ENCODE measurements at places on chromosomes 12 and 14.

DNA sequence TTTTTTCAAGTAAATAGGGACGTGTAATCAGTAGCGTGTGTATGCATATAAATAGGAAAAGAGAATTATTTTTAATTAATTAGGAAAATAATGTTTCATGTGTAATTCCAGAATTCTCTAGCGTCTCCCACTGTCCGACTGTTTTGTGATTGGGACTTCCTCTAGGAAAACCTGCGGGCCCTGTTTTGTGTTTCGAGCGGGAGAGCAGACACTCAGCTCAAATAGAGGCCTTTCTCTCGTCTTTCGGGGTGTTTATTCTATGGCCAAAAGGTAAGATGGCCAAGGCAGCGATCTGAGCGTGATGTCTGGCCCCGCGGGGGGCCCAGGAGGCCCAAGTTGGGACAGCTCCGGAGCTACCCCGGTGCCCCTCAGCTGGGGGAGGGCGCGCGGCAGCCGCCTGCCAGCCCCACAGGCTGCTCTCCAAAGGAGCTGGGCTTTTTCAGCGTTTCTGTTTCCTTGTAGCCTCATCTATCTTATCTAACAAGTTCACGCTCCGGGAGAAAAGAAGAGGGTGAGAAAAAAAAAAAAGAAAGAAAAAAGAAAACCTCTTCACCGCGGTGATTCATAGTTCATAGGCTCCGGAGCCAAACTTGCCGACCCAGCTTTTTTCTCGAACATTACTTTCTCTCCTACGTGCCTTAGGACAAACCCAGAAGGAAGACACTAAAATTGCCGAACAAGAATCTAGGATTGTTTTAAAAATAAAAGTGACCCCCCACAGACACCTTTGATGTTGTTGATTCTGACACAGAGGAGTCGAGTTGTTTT lies 7.5 kb upstream of the FOXG1 start:
- no peak for DNase-seq

DNA sequence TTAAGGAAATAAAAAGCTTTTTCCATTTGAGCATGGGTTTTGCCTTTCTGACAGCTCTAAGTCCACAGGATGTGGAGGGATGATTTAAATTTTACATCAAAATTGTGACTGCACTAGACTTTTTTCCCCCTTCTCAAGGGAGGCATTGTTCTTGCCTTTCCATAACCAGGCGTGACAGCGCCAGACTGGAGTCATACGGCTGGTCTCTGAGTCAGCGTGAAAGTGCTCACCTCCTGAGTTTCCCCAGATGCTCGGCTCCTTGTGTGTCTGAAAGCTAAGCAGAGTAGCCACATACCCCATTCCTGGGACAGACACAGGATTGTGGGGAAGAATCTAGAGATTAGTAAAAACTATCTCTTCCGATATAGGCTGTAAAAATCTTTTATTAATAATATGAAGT lies 43.1 kb downstream of the SOX5 start:
- DNase-seq, result no peak

DNA sequence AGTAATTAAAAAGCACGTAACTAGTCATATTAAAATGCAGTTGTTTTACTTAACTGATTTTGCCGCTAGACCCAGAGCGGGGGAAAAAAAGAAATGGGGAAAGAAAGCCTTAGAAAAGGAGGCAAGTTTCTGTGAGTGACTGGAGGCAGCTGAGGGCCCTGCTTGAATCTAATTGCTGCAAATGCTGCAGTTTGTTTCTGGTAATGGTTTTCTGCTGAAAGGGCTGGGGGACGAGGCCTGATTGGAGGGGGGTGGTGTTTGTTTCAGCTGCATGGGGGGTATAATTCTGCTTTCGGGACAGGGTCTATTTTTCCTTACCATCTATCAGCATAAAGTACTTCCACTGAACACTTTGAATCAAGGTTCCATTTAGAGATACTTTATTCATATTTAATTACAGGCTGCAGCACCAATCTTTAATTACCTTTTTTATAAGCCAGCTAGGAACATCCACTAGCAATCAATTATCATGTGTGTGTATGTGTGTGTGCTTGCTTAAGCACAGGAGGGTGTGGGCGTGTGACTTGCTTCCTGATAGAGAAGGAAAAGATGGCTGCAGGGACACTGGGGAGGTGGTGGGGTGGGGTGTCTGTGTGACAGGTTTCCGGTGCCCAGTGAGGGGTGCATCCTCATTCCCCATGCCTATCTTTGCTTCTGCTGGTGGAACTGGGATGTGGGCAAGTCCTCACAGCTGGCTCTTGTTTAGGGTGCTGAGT lies 83.4 kb downstream of the ADCK1 start:
- DNase-seq, result peak; percentile 25

- DNase-seq, result no peak
Observed at GRCh38 chr12:68521321-68521839, 89.3 kb upstream of the RAP1B start.

GRCh38 chr12:19749906-19750574 lies 310.7 kb downstream of the AEBP2 start:
- DNase-seq, result no peak

GRCh38 chr12:79687711-79688260 lies 3.0 kb downstream of the PAWR start:
- no peak for DNase-seq

- DNase-seq, result no peak
Observed at GRCh38 chr12:51889216-51890132, 1.6 kb downstream of the ANKRD33 start.

Measured in erythroblast (primary cell).